ENCODE measurements at places on chromosomes 11 and 22. TPM values are rescaled to one million over a fixed set of nuclear protein-coding genes. Genes with fewer than 3 reads are reported as not detected.

ASCL2 gene
- total RNA-seq, result 0.64 TPM

GSTT2B gene
- 3.8 TPM for total RNA-seq

THRSP gene
- total RNA-seq, result 9.2 TPM

CEP164 gene
- 19.2 TPM for total RNA-seq

CREBZF gene
- total RNA-seq, result 25.1 TPM

FAM180B gene
- total RNA-seq, result 0.55 TPM

SLC22A6 gene
- total RNA-seq, result not detected

CDC42EP1 gene
- 102 TPM for total RNA-seq

CDC42BPG gene
- total RNA-seq, result 0.55 TPM

KBTBD3 gene
- 3.1 TPM for total RNA-seq

BACE1 gene
- 25.5 TPM for total RNA-seq

GGTLC2 gene
- total RNA-seq, result not detected

HBG2 gene
- total RNA-seq, result not detected

CHRM4 gene
- total RNA-seq, result not detected

PLAAT4 gene
- 13.0 TPM for total RNA-seq

DBX1 gene
- total RNA-seq, result not detected

LRRN4CL gene
- total RNA-seq, result 88.9 TPM

SCO2 gene
- 9.6 TPM for total RNA-seq

CTSW gene
- 1.3 TPM for total RNA-seq

CDCA5 gene
- 1.2 TPM for total RNA-seq

HIRA gene
- 29.2 TPM for total RNA-seq

PRR5 gene
- total RNA-seq, result 38.9 TPM

MRPL11 gene
- total RNA-seq, result 32.2 TPM

DERL3 gene
- 1.4 TPM for total RNA-seq

LMNTD2 gene
- total RNA-seq, result 0.87 TPM

OR5AS1 gene
- not detected for total RNA-seq

UCP3 gene
- 2.7 TPM for total RNA-seq

MUC5AC gene
- total RNA-seq, result not detected

OR4D5 gene
- not detected for total RNA-seq

L3MBTL2 gene
- 18.8 TPM for total RNA-seq

NXPE2 gene
- not detected for total RNA-seq

GRIA4 gene
- not detected for total RNA-seq

Measured in mesenteric fat pad (tissue), 1 donor.